ENCODE measurements at places on chromosomes 11 and 22.

DNA sequence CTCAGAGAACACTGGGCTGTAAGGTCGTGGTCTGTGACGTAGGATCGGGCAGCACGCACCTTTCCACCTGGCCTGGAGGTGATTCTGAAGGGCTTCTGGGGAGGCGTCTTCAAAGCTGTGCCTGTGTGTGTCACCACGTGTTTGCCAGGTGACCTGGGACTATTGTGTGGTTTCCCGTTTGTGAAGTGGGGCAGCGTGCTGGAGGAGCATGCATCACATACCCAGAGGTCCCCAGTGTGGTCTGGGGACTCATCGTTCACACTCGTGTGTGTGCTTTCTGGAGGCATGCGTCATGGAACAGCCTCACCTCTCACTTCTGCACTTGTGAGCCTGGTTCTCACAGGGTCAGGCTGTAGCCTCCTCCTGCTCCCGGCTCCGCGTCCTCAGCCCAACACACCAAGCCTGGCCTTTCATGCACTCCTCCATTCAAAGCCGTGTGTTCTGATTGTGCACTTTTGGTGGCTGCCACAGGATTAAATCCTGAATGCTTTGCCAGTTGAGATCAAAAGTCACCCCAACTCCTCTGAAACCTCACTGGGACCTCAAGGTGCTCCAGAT is 106.3 kb downstream of the KCNQ1OT1 start:
- no peak for DNase-seq

- no peak for DNase-seq
Observed at GRCh38 chr22:29259253-29259899, 8.4 kb downstream of the RHBDD3 start.

- DNase-seq = no peak
Observed at GRCh38 chr11:87437844-87438223, 400.1 kb downstream of the TMEM135 start.

DNA sequence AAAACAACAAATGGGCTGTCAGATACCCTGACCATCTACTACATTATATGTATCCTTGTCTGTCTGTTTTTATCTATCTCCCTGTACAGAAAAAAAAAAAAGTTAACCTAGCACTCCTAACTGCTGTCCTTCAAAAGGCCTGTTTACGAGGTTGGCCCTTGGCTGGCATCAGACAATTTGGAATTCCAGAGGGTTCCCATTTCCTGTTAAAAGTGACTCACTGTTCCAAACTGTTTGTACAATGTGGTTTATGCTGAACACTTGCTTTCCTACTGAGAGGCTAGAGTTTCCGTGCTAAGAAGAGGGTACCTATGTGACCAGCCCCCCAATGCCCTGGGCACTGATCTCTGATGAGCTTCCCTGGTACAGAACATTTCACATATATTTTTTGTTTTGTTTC is 65.9 kb upstream of the HMGXB4 start:
- DNase-seq = no peak

DNA sequence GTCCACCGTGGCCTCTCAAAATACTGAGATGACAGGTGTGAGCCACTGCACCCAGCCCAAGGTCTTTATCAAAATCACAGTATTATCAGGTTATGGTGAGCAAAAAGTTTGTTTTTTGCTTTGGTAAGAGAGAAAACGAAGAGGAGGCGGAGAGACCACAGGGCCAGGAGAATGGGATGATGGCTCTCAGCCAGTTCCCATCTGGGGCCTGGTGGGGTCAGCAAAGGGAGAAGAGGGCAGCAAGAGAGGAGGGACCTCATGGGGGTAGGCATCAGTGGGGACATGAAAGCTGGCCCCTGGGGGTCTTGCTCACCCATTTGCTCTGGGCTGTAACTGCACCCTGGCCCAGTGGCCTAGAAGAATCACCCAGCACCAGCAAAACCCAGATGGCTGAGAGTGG is 190.2 kb downstream of the SHANK2 start:
- DNase-seq = no peak

GRCh38 chr11:24688981-24689380 is 192.1 kb downstream of the LUZP2 start:
- no peak for DNase-seq
